ENCODE measurements at places on chromosomes 3 and 15.

DNA sequence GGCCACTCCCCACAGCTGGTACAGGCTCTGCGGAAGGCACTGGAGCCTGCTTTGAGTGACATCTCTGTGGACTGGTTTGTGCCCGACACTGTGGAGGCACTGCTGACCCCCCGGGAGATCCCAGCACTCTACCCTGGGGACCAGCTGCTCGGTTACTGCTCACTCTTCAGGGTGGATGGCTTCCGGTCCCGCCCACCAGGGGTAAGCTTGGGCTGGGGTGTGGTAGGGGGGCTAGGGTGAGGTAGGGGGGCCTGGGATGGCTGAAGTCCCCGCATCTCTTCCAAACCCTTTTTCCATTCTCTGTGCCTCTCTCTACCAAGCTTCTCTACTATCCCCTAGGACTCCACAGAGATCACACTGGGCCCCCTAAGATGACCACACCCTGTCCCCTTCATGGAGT is 7.8 kb downstream of the VWA5B2 start:
- no peak for DNase-seq

GRCh38 chr15:67311731-67312130 is 57.1 kb downstream of the IQCH start:
- DNase-seq = no peak

DNA sequence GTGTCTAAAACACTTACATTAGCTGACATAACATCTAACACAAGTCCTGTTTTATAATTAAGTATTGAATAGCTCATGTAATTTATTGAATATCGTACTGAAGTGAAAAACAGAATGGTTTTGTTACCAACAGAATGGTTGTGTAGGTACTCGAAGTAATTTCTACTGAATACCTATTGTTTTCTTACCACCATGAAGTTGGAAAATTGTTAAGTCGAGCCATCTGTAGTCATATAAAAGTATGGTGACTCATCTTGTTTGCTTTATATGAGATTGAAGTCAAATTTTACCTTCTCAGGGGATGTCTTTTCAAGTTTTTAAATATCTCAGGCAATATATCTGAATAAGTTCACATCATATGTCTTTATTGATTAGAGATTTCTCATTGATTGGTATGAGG is 37.6 kb downstream of the PIAS1 start:
- no peak for DNase-seq

DNA sequence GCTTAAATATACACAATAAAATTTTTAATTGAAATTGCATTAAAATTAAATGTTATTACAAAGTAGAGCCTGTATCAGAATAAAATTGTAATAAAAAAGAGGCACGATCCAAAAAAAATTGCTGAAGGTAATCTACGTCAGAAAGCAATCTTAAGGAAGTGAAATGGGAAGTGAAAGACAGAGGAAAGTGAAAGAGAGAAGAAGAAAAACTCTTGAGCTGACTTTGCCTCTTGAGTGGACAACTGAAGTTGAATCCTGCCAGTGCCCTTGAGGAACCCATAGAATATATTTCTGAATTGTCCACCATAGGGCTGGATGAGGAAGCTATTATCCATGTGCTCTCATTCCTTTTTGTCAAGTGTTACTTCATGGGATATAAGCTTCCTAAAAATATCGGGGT is 285.1 kb upstream of the STAC start:
- DNase-seq = no peak

- DNase-seq = no peak
These were observed 85.2 kb upstream of the CHL1 start for GRCh38 chr3:111143-112069.
